ENCODE measurements at places on chromosomes 6 and 20.

- no peak for DNase-seq
Observed at GRCh38 chr6:39496915-39497314, 174.4 kb upstream of the KCNK16 start.

DNA sequence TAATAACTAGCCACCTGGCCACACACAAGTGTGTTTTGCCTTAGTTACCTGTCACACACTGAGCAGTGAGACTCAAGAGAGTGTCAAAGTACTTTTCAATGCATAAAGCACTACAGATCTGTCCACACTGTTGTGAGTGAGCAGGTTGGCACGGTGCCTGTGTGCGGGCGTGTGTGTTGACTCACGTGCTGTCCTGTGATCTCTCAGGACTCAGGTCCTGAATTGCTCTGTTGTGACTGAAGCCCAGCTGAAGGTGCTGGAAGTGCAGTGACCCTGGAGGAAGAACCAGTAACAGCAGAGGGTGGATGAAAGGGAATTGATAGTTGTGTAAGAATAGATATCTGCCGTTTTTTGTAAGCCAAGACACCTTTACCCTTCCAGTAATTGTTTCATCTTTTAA, 18.3 kb downstream of the SLC16A10 start:
- DNase-seq, result no peak

- DNase-seq, result no peak
Observed at GRCh38 chr6:95120984-95121383, 456.4 kb upstream of the MANEA start.

GRCh38 chr6:134666125-134666524, 283.8 kb downstream of the ALDH8A1 start:
- DNase-seq, result no peak

DNA sequence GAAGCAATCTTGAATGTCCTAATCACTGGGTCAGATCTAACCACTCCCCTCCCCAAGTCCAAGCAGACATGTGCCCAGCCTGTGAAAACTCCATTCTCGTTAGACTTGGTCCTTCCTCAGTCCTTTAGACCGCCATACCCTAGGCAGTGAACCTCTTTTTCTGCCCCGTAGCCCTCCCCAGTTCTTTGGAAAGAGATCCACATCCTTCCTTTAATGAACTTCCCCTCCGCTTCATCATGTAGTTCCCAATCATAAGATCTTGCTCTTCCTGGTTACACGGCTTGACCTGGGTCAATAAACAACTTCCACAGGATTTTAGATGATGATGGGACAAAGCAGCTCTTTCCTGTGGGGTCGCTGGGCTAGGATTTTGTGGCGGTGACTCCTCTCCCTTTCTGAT, 9.6 kb downstream of the AHCY start:
- DNase-seq, result no peak

DNA sequence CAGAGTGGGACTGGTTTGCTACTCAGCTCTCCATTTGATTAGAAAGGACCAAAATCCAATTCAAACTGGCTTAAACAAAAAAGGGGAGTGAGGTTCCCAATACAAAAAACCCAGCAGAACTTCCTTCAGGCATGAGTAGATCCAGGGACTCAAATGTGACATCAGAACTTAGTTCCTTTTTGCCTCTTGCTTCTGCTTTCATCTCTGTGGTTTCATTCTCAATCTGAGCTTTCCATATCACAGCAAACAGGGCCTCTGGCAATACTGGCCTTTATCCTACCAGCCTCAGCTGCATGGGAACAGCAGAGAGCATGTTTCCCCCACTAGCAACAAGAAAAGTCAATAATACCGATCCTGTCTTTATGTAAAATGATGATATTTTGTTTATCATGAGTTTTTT, 28.6 kb upstream of the PRELID3B start:
- no peak for DNase-seq
